Right lobe of liver (tissue), 6 donors: ENCODE measurements at places on chromosomes 1 and 21. TPM values are rescaled to one million over a fixed set of nuclear protein-coding genes. Genes with fewer than 3 reads are reported as not detected.

The TMOD4 gene
- not detected for total RNA-seq

The OR2T29 gene
- total RNA-seq = not detected

The CRYAA gene
- total RNA-seq = 17.2 TPM

GRCh38 chr1:245160288-245160687 is 5.5 kb downstream of the KIF26B start:
- DNase-seq = peak; percentile 24

GRCh38 chr1:154557939-154558719 is at the start of gene UBE2Q1:
Gene UBE2Q1, minus strand, starts transcription at chr1:154558662. Its CDS starts 109 bp downstream, at chr1:154558553.
- DNase-seq = peak; percentile 80

GRCh38 chr1:22414244-22414751 is 37.4 kb upstream of the ZBTB40 start:
- peak; percentile 69 for DNase-seq

The TAS1R1 gene
- not detected for total RNA-seq

The ERVH48-1 gene
- total RNA-seq = not detected

The FASLG gene
- 0.38 TPM for total RNA-seq

The HNRNPCL2 gene
- not detected for total RNA-seq

The JAM2 gene
- 2.5 TPM for total RNA-seq

The FAAH gene
- 48.7 TPM for total RNA-seq

GRCh38 chr1:23247276-23247675 is 30.0 kb upstream of the HTR1D start:
- no peak for DNase-seq

The C1QB gene
- 149 TPM for total RNA-seq

GRCh38 chr1:224513383-224513782 is 78.8 kb upstream of the WDR26 start:
- peak; percentile 57 for DNase-seq

The KLF18 gene
- total RNA-seq = not detected

- no peak for DNase-seq
Observed at GRCh38 chr1:66282343-66282852, 251.6 kb upstream of the SGIP1 start.

The ANKRD35 gene
- total RNA-seq = 1.1 TPM

The SPRR5 gene
- total RNA-seq = not detected

GRCh38 chr1:111955755-111956154 is 33.7 kb downstream of the KCND3 start:
- no peak for DNase-seq

GRCh38 chr21:17359781-17360180 is 153.1 kb upstream of the CXADR start:
- no peak for DNase-seq

DNA sequence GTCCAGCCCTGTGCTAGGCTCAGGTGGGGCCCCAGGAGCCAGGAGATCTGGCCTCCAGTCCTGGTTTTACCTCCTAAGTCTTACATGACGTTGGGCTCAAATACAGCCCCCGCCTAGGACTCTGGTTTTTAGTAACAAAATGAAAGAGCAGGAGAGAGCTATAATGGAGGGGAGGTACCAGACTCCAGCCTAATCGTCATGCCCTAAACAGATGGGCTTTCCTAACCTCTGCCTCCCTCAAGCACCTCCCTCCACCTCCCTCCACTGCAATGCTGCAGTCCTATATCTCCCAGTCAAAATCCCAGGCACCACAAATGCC is 28.6 kb downstream of the TTC39A start:
- DNase-seq = no peak

DNA sequence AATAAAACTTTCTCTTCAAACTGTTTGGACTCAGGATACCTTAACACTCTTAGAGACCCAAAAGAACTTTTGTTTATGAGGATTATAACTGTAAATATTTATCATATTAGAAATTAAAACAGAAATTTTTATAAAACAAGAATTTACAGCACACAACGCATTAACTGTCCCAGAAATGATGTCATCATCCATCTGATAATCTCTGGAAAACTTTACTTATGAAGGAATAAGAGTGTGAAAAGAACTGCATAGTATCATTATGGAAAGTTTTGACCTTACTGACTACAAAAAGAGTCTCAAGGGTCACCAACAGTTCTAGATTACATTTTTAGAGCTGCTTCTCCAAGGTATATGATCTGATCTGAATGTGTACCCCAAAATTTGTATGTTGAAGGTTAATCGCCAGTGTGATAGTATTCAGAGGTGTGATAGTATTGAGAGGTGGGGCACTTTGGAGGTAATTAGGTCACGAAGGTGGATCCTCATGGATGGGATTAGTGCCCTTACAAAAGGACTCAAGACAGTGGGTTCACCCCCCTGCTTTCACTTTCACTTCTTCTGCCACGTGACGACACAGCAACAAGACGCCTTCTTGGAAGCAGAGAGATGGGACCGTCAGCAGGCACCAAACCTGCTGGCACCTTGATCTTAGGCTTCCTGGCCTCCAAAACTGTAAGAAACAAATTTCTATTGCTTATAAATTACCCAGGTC is 95.7 kb upstream of the NR5A2 start:
- peak; percentile 33 for DNase-seq

The TEX38 gene
- total RNA-seq = not detected

DNA sequence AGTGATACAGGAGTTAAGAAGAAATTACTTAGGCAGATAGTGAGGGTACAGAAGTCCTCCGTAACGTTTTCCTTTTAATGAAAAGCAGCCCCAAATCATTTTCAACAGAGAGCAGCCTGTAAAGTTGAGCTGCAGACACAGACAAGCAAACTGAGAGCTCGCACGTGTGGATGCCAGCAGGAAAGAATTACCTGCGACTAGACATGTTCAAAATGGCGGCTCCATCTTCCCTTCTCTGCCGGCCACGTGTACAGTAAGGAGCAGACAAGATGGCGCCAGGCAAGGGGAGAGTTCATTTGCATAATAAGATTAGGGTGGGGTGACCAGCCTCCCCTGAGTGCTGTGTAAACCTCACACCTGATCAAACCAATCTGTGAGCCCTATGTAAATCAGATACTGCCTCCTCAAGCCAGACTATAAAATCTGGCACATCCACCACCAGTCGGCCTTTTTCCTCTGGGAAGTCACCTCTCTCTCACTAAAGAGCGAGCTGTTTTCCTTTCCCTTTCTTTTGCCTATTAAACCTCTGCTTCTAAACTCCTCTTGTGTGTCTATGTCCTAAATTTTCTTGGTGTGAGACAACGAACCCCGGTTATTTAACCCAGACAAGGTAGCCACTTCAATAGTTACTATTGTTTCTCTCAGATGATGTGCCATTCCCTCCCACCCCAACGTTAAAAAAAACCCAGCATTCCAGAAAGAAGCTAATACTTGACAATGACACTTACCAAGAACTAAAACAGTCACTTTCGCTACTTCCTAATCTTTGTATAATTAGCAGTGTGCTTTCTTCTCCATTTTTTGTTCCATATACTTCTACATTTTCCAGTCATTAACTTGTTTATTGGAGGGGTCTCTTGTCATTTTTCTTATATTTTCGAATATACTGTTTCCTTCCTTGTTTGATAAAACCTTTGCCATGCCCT is 27.4 kb downstream of the DUSP10 start:
- DNase-seq = no peak

DNA sequence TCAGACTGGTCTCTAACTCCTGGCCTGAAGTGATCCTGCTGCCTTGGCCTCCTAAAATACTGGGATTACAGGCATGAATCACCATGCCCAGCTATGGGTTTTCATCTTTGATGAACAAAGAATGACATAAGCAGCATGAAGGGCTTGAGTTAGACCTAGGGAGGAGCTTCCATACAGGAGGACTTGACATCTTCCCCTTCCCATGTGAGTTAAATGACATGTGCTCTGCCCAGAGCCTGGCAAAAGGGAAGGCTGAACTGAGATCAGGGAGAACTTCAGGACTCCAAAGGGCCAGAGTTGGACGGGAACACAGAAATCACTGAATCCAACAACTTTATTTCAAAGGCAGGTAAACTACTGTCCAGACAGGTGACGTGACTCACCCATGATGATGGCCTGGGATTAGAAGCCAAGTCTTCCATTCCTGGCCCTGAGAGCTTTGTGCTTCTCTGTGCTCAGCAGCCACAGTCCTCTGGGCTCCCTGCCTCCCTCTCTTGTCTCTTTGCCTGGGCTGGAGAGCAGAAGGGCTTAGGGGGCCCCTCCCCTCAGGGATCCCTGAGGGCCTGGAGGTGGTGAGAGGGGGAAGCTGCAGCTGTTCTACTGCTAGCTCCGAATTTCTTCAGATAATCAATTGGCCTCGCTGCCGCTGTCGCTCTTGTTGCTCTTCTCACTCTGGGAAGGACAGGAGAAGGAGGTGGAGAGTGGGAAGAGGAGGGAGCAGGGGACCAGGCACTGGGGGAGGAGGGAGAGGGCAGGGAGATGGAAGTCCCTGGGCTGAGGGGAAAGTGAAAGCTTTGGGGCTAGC is 7.6 kb downstream of the NHLH1 start:
- DNase-seq = no peak

DNA sequence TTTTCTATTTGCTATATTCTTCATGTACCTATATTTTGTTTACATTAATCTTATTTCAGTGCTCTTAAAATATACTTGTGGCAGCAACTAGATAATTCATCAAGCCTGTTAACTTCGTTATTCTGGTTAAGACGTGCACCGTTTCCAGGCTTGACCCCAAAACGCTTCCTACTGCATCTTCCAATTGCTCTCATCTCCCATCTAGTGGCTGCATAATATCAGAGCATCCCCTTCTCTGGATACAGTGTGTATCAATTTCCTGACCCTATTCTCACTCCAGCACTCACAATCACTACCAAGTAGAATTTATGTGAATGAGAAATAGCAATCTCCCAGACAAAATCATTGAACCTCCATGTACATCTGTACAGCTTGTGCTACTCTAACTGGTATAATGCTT is 1280.3 kb upstream of the B3GALT2 start:
- DNase-seq = no peak

GRCh38 chr1:58768191-58768731 is 15.6 kb downstream of the JUN start:
- DNase-seq = no peak

DNA sequence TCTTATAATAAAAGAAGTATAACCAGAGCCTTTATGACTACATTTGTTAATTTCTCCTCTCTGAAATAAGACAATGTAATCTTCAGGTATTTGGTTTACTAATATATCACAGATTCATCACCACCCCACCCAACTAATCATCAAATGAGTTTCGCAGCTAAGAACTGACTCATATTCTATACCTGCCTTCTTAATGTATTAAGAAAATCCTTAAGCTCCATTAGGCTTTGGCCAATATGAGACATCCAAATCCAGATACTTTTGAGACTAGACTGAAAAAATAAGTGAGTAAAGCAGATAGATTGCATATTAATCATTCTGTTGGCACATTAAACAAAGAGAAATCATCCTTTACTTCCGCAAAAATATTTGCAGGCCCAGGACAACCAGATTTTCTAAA is 18.7 kb upstream of the FMO2 start:
- DNase-seq = no peak

DNA sequence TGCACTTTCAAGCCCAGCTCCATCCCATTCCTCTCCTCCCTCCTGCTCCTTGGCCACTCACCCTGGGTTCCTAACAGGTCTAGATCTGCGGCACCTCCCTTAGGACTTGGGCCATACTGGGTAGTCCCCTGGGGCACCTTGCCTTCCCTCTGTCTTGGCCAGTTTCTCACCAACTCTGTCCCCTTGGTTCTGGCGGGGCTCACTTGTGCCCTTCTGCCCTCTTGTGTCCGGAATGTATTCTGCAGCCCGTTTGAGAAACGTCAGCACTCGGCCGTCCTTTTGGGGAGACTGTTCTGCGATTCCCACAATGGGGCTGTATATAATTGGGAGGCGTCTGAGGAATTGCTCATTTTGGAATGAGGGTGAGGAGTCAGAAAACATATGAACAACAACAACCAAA is 162.4 kb downstream of the ZSCAN20 start:
- no peak for DNase-seq

- no peak for DNase-seq
Observed at GRCh38 chr21:46159841-46160656, 4.7 kb upstream of the FTCD start.
